ENCODE measurements at places on chromosomes 12 and 14.

GRCh38 chr12:2306012-2306411 lies 253.2 kb downstream of the CACNA1C start:
- peak; percentile 39 for DNase-seq

DNA sequence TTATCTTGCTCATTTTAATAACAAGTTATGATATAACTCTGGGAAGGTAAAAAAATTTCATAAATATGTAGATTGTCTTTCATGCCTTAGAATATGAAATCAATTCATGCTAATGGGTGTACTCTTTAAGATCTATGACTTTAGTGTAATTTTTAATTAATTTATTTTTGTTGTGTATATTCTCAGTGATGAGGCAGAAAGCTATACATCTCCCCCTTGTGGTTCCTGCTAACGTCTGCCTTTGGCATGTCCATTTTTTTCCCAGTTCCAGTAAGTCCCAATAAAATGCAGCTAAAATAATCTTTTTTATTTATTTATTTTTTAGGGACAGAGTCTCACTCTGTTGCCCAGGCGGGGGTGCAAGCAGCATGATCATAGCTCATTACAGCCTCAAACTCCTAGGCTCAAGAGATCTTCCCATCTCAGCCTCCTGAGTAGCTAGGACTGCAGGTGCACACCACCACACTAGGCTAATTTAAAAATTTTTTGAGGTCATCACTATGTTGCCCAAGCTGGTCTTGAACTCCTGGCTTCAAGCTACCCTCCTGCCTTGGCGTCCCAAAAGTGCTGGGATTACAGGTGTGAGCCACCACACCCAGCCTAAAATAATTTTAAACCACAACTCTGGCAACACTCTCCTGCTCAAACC lies 3.3 kb upstream of the CHURC1 start:
- peak; percentile 75 for DNase-seq

GRCh38 chr14:24249230-24250021 lies 7.0 kb upstream of the TINF2 start:
- DNase-seq, result no peak

DNA sequence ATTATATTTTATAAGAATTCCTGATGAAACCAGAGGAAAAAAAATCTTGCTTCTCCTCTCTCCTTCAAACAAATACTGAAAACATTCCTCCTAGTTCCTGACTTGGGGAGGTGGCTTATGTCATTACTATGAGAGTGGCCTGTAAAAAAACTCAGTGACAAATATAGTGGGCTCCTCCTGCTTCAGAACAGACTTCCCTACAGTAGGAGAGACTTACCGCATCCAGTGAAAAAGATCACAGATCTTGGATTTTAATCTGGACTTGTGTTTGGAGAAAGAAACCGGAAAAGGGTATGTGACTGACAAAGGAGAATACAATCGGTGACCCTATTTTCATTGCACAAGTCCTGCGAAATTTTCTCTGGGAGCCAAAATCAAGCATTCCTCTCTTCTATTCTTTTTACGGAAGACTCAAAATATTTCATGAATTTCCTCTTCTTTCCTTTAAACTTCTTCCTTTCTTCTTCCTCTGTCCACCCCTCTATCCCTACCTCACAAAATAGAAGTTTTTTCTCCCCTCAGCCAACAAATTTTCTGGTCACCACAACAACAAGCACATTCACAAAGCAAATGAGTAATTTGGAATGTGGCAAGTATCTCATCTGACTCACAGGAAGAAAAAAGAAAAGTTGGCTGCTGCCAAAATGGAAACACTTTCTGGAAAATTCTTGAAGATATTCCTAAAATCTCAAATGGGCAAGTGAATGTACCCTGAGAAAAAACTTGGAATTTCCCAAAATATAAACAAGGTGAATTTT lies 185.1 kb upstream of the CDKN3 start:
- DNase-seq, result no peak

GRCh38 chr14:96501217-96501739 lies 904 bp upstream of the PAPOLA start:
- DNase-seq, result no peak

GRCh38 chr14:51552768-51553404 lies 98.8 kb upstream of the FRMD6 start:
- peak; percentile 36 for DNase-seq

- DNase-seq, result no peak
Observed at GRCh38 chr12:105555556-105556295, 225.2 kb downstream of the C12orf75 start.

GRCh38 chr14:102831163-102831804 lies 54.0 kb downstream of the TRAF3 start:
- no peak for DNase-seq

DNA sequence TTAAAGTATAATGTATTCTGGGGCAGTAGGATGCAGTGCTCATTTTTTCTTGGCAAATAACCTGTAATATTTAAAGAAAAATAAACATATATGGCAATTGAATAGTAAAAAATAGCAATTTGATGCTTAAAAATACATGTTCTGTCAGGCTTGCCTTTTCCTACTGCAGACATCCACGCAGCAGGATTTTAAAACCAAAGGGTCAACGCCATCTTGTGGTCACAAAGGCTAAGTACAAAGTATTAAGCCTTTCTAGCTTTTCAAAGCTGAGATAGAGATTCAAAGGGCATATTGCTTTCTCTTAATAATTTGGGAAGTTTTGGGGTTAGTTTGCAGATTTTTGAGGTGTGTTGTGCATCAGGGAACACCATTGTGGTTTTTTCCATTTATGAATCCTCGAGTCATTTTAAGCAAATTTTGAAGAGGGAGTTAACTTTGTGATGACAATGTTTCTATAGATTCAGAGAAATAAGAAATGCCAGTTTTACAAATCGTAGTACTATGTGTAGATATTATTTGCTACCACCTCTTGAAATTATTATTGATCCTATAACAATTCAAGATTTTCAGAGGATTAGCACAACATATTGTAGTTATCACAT lies 4.7 kb upstream of the CCER1 start:
- DNase-seq, result peak; percentile 51

DNA sequence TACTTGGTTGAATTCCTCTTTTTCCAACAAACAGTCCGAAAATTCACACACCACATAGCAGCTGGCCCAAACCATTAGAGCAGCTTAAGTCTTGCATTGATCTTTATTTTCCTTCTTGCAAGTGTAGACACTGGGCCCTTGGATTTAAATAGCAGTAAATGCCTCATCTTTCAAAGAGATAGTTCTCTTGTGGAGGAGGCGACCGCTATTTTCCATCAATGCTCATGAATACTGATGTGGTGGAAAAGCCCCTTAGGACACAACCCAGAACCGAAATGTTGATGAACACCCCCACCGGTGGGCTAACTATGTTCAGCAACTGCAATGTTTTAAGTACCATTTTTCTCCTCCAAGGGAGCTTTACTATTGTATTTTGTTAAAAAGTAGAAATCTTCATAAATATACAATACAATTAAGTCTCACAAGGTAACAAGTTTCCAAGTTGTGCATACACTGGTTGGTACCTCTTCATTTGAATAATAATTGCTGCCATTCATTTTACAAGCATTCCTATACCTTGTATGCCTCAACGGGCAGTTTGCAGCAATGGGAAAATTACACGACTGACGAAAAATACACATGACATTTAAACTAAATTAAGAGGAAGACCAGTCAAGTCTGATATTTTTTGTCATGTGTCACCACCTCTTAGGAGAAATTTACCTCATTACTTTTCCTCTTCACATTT lies 18.0 kb downstream of the NIN start:
- DNase-seq, result no peak

GRCh38 chr12:79515530-79515935 lies 175.2 kb downstream of the PAWR start:
- DNase-seq, result no peak

DNA sequence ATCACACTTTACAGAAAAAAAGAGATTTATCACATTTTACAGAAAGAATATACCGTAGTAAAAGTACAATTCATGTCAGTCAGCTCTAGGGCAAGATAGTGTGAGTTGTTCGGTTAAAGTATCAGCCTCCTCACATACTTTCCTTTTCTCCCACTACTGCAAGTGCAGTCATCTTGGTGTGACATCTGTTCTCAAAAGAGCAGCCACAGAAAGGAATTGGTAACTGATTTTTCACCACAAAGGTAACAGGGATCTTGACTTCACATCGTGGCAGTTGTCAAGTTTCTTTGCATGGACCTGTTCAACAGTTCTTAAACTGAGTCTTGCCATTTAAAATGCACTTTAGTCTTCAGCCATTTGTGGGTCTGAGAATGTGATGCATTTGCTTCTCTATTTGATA lies 5.0 kb upstream of the E2F7 start:
- no peak for DNase-seq

DNA sequence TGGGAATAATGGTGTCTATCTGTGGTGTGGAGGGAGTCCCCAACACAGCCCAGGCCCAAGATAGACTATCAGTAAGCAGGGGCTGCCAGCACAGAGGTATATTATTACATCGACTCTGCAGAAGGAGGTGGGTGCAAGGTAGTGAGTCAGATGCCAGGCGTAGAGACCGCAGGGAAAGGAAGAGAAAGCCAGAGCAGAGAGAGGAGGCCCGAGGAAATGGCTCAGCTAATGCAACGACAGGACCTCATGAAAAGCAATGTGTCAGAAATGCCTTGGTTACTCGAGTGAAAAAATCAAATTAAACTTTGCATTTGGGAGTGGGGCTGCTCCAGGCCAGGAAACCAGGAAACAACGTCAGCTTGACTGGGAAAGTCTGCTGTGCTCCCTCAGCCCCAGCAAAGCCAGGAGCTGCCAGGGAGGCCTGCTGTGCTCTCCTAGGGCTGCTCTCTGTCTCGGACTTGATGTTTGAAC lies 173.2 kb downstream of the SUDS3 start:
- DNase-seq, result no peak

DNA sequence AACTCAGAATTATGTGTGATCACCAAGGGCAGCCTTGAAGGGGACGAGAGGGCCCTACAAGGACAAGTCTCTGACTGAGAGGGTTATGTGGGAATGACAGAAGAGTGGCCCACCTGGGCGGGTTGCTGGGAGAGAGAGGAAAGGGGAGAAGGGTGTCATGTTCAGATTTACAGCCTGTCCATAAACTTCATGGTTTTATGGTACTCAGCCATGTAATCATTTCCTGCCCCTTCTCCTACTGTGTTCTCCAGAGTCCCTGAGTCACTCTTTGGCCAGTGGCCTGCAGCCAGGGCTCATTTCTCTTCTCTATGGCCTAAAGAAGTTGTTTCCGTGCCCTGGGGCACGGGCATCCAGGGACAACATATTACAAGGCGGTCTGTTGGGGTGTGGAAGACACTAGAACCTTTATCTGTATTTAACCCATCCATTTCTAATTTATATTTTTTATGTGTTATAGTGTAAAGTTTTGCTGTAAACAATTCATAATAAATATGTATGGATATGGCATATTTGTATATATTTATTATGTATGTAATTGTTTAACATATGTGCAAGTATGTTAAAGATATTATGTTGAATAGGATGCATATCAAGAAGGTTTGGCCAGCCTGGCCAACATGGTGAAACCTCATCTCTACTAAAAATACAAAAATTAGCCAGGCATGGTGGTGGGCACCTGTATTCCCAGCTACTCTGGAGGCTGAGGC lies 26.9 kb downstream of the DDX47 start:
- DNase-seq, result no peak

DNA sequence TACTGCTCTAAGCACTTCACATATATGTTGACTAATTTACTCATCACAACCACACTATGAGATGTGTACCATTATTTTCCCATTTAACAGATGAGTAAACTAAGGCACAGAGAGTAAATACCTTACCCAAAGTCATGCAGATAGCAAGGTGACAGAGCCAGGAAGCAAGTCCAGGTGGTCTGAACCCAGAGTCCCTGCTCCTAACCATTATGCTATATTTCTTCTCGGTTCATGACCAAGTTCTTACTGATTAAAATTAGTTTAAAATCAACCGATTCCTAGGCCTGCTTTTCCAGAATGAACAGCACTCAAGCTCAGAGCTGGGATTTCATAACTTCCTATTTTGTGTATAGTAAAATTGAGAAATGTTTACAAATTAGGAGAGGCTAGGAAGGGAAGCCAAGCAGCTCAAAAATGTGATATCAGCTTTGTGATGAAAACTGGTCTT lies 85.5 kb upstream of the EGLN3 start:
- no peak for DNase-seq

- DNase-seq, result no peak
Observed at GRCh38 chr14:102445066-102445465, 64.5 kb downstream of the ANKRD9 start.

DNA sequence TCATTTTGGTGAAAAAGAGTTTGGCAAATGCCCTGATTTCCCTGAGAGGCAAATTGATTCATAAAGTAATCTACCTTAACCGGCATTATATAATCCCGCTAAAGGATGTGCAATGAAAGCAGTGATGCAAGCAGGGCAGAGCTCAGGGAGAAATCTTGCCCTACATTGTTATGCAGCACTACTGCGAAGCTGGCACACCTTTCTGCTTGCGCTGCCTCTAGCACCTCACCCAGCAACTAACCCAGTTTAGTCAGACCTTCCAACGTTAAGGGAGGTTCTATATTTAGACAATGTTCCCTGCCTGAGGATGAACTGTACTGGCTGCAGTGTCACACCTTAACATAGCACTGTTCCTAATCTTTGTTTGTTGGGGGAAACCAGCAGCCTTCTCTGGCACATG lies 60.8 kb upstream of the CCDC196 start:
- DNase-seq, result no peak

- no peak for DNase-seq
Observed at GRCh38 chr14:43981135-43981768, 525.8 kb downstream of the FSCB start.

DNA sequence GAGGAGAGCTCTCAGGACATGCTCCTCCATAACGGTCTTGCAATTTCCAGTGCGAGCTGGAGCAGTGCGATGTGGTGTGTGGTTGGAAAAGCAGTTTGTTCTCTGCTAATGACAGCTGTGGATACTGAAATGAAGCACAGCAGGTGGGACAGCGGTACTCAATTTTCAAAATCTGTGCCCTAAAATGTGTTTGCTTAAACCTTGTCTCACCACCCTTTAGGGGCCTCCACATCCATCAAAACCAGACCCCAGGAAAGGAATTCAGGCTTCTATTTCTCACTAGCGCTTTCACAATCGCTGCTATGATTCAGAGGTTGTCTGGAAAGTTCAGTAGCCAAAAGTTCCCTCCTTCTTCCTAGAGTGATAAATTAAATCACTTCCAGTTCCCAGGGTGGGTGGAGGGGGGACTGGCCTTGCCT lies 440.8 kb downstream of the EGLN3 start:
- no peak for DNase-seq

- DNase-seq, result no peak
Observed at GRCh38 chr14:72613231-72613974, 280.5 kb downstream of the DPF3 start.

Measured in NCI-H1694 treated with DMSO at 0.1 percent for 48 hours (cell line).